Heart left ventricle (tissue), 16 donors: ENCODE measurements at places on chromosomes 1 and 21.

GRCh38 chr1:166839600-166840308 is 479 bp downstream of the POGK start:
- H3K4me3 ChIP-seq = peak overlapping the region; percentile 83
- peak overlapping the region; percentile 96 for H3K27ac ChIP-seq
- H3K36me3 ChIP-seq = peaks cover 6% of the 10 kb centered on the region
- H3K4me1 ChIP-seq = peaks cover 60% of the 10 kb centered on the region

- H3K4me1 ChIP-seq = peaks cover 40% of the 10 kb centered on the region
- DNase-seq = no peak
- peaks cover 20% of the 10 kb centered on the region for H3K36me3 ChIP-seq
- no peaks in the 10 kb centered on the region for H3K27me3 ChIP-seq
- H3K27ac ChIP-seq = peak overlapping the region; percentile 90
Observed at GRCh38 chr1:33350611-33351280, 29.8 kb upstream of the A3GALT2 start.

DNA sequence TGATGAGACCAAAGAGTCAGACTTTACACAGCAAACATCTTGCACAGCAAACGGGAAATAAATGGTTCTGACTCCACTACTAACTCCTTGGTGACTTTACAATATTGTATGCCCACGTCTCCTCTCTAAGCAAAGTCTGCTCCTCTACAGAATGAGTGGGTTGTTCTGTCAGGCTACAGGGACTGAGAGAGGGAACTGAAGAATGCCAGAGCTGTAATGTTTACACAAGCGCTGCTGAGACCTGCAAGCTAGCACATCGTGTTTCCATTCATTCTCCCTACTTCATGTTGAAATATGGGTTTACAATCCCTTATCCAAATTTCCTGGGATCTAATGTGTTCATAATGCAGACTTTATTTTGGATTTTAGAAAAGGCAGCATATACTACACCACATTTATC is 15.9 kb downstream of the DAB1 start:
- no peak overlapping the region for H3K27ac ChIP-seq
- H3K4me3 ChIP-seq = no peak overlapping the region
- DNase-seq = no peak
- peaks cover 5% of the 10 kb centered on the region for H3K4me1 ChIP-seq

- H3K4me1 ChIP-seq = no peaks in the 10 kb centered on the region
- H3K27me3 ChIP-seq = no peaks in the 10 kb centered on the region
- no peaks in the 10 kb centered on the region for H3K36me3 ChIP-seq
- no peak for DNase-seq
Observed at GRCh38 chr1:236090741-236091147, 25.9 kb upstream of the NID1 start.

GRCh38 chr1:206769304-206769731 is 1.3 kb upstream of the IL19 start:
- DNase-seq = no peak
- H3K27me3 ChIP-seq = no peaks in the 10 kb centered on the region
- no peaks in the 10 kb centered on the region for H3K36me3 ChIP-seq
- no peak overlapping the region for H3K4me3 ChIP-seq

GRCh38 chr1:51473331-51474115 is 45.5 kb downstream of the EPS15 start:
- DNase-seq = no peak
- peak overlapping the region; percentile 16 for H3K27ac ChIP-seq
- no peak overlapping the region for H3K4me3 ChIP-seq

DNA sequence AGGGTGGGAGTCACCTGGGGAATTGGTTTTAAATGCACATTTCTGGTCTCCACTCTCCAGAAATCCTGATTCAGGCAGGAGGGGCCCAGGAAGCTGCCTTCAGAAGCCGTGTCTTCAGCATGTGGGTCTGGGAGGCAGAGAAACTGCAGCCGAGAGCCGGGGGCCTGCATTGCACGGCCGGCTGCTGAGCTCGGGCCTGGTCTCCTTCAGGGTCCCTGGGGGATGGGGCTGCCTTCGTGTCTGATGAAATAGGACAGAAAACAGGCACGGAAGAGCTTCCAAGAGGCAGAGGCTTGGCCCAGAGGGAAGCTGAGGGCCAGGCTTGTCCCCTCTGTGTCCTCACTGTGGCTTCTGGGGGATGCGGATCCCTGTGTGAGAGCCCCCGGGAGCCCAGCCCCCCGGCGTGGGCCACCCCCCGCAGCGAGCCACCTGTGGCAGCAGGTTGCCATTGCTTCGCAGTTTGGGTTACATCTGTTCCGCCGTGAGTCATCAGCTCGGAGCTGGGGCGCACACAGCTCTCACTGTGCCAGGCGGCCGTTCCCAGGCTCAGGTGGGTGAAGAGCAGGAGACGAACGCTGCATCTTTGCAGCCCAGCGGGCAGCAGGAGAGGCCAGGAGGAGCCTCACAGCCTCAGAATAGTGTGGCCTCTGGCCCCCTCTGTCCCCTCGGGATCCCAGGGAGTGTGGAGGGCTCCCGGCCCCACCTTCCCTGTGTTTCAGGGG is 72.4 kb downstream of the AJAP1 start:
- no peak overlapping the region for H3K4me3 ChIP-seq
- H3K36me3 ChIP-seq = no peaks in the 10 kb centered on the region
- H3K27me3 ChIP-seq = peaks cover 4% of the 10 kb centered on the region
- H3K4me1 ChIP-seq = no peaks in the 10 kb centered on the region
- no peak overlapping the region for H3K27ac ChIP-seq

GRCh38 chr1:64664299-64664698 is 80.6 kb upstream of the RAVER2 start:
- DNase-seq = no peak
- H3K27ac ChIP-seq = no peak overlapping the region
- H3K36me3 ChIP-seq = peaks cover 4% of the 10 kb centered on the region
- no peaks in the 10 kb centered on the region for H3K27me3 ChIP-seq
- no peak overlapping the region for H3K4me3 ChIP-seq

- H3K27me3 ChIP-seq = no peaks in the 10 kb centered on the region
- peak; percentile 75 for DNase-seq
- no peaks in the 10 kb centered on the region for H3K36me3 ChIP-seq
- no peak overlapping the region for H3K4me3 ChIP-seq
Observed at GRCh38 chr1:203038891-203039608, 12.8 kb downstream of the PPFIA4 start.

GRCh38 chr1:208525417-208525816 is 281.2 kb upstream of the PLXNA2 start:
- no peak overlapping the region for H3K27ac ChIP-seq
- H3K36me3 ChIP-seq = no peaks in the 10 kb centered on the region
- DNase-seq = no peak

GRCh38 chr1:178513278-178513983 is 522 bp downstream of the TEX35 start:
- no peak overlapping the region for H3K27ac ChIP-seq
- no peak for DNase-seq
- no peaks in the 10 kb centered on the region for H3K36me3 ChIP-seq

GRCh38 chr1:106675558-106675957 is 380.9 kb upstream of the PRMT6 start:
- no peak overlapping the region for H3K4me3 ChIP-seq
- no peak overlapping the region for H3K27ac ChIP-seq
- no peak for DNase-seq
- no peaks in the 10 kb centered on the region for H3K27me3 ChIP-seq
- no peaks in the 10 kb centered on the region for H3K4me1 ChIP-seq

GRCh38 chr1:12315146-12315545 is 85.3 kb downstream of the VPS13D start:
- no peak overlapping the region for H3K27ac ChIP-seq
- peaks cover 97% of the 10 kb centered on the region for H3K36me3 ChIP-seq
- no peak overlapping the region for H3K4me3 ChIP-seq
- no peak for DNase-seq
- H3K4me1 ChIP-seq = peaks cover 4% of the 10 kb centered on the region
- no peaks in the 10 kb centered on the region for H3K27me3 ChIP-seq

DNA sequence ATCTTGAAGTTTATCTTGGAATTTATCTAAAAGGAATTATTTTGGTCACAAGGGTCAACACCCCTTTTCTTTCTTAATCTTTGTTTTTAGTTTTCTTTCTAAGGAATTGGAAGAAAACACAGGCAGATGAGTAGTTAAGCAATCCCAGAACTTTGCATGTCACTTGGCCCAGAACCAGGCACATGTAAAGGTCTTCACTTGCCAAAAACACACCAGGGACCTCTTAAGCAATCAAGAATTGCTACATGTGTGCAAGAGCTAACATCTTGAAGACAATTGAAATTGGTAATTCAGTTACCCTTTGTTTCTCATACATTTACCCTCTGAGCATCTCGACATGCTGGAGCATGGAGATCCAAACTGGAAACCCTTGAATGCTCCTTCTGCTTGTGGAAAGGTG is 114.2 kb downstream of the ZC3H11B start:
- H3K36me3 ChIP-seq = no peaks in the 10 kb centered on the region
- no peak for DNase-seq
- H3K4me3 ChIP-seq = no peak overlapping the region
- H3K4me1 ChIP-seq = no peaks in the 10 kb centered on the region
- no peak overlapping the region for H3K27ac ChIP-seq
- H3K27me3 ChIP-seq = no peaks in the 10 kb centered on the region

- H3K4me3 ChIP-seq = no peak overlapping the region
Observed at GRCh38 chr1:39091845-39092645, 65.9 kb downstream of the NDUFS5 start.

- H3K4me3 ChIP-seq = no peak overlapping the region
- DNase-seq = no peak
- peaks cover 47% of the 10 kb centered on the region for H3K4me1 ChIP-seq
- H3K27me3 ChIP-seq = no peaks in the 10 kb centered on the region
Observed at GRCh38 chr1:205440121-205440475, 15.7 kb downstream of the BLACAT1 start.

- no peak overlapping the region for H3K4me3 ChIP-seq
- no peaks in the 10 kb centered on the region for H3K27me3 ChIP-seq
- DNase-seq = no peak
- no peaks in the 10 kb centered on the region for H3K36me3 ChIP-seq
- H3K27ac ChIP-seq = no peak overlapping the region
- peaks cover 3% of the 10 kb centered on the region for H3K4me1 ChIP-seq
Observed at GRCh38 chr1:218553197-218553596, 208.1 kb downstream of the TGFB2 start.

- no peaks in the 10 kb centered on the region for H3K36me3 ChIP-seq
- no peak overlapping the region for H3K4me3 ChIP-seq
- H3K27me3 ChIP-seq = peaks cover 2% of the 10 kb centered on the region
- peaks cover 8% of the 10 kb centered on the region for H3K4me1 ChIP-seq
Observed at GRCh38 chr1:170674986-170675385, 11.1 kb downstream of the PRRX1 start.

DNA sequence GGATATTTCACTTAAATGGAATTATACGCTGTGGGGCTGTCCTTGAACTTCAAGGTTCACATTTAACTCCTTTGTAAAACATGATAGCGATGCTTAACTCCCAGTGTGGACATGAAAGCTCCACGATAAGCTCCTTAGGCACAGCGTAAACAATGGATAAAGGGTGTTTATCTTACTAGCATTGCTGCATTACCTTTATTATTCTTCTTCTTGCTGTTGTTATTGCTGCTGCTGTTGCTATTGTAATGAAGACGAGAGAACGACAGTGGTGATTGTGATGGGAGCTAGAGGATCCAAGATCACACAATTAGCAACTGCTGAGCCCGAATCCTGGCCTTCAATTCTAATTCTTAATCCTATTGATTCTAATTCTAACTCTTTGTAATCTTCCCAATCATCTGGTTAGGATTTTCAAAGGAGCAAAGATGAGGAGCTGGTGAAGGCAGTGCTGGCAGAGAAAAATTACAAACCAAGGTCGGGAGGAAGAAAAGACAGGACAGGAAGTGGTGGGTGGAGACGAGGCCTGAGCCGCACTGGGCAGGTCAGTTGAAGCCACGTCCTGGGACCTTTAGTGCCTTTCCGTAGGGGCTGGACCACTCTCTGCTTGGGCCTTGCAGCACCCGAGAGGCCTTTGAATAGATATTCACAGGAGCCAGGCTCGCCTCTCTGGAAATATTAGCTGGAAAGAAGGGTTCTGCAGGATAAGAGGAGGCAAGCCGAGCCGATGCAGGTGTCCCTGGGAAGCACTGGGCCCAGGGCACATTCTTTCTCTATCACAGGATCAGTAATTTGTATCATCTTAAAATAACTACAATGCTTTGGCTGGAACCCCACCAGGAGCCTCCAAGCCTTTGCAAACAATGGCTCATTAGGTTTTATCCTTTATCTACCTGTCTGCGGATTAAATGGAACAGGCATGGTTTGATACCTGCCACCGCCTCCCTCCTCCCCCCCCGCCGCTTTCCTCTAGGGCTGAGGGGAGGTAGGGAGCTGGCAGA is 571.6 kb downstream of the AJAP1 start:
- peaks cover 3% of the 10 kb centered on the region for H3K27me3 ChIP-seq
- no peaks in the 10 kb centered on the region for H3K36me3 ChIP-seq
- H3K4me3 ChIP-seq = no peak overlapping the region
- DNase-seq = no peak
- H3K4me1 ChIP-seq = no peaks in the 10 kb centered on the region
- H3K27ac ChIP-seq = no peak overlapping the region

DNA sequence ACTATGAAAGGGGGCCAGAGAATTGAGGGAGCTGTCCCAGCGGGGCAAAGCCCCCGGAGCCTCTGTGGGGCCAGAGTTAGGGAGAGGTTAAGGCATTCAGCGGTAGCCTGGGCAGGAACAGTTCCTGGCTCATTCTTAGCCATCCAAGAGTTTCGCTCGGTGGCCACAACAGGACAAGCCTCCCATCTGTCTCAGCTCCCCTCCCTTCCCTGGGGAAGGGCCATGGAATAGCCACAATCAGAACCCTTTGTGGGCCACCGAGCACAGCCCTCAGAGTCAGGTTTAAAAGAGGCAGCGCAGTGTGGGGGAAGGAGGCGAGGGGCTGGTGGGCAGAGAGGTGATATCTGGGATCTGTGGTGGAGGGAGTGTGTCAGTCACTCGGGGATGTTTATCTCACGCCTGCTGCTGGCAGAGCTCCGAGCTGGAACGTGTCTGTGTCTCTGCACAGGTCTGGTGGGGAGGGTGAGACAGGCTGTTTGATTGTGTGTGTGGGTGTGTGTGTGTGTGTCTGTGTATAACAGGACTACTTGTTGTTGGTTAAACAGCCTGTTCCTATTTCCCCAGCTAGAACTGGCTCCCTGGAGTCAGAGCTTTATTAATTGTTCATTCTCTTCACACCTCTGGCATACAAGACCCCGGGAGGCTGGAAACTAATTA is 49.6 kb upstream of the GOLT1A start:
- peak overlapping the region; percentile 44 for H3K27ac ChIP-seq
- peak; percentile 65 for DNase-seq
- peaks cover 35% of the 10 kb centered on the region for H3K36me3 ChIP-seq
- H3K4me3 ChIP-seq = no peak overlapping the region
- peaks cover 16% of the 10 kb centered on the region for H3K4me1 ChIP-seq
- H3K27me3 ChIP-seq = no peaks in the 10 kb centered on the region

DNA sequence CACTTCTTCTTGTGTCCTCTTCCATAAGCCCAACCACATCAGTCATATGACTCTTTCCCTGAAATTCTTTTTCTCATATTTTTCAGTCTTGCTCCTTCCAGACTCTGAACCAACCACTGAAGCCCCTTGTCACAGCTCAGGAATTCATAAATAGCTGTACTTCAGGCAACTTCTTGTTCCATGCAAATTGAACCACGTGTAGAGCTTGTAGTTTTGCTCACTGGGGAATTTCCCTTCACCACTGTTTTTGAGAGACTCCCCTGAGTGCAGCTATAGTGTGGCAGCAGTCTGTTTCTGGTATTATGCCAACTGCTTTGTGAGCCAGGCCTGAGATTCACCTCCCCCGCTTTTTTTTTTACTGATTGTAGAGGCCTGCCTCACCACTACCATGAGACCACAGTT is 150.3 kb upstream of the SPAG17 start:
- H3K4me3 ChIP-seq = no peak overlapping the region
- no peak for DNase-seq
- H3K4me1 ChIP-seq = no peaks in the 10 kb centered on the region
- no peaks in the 10 kb centered on the region for H3K36me3 ChIP-seq
- H3K27ac ChIP-seq = no peak overlapping the region
